Fibroblast of pulmonary artery (primary cell): ENCODE measurements at places on chromosomes 4 and X.

DNA sequence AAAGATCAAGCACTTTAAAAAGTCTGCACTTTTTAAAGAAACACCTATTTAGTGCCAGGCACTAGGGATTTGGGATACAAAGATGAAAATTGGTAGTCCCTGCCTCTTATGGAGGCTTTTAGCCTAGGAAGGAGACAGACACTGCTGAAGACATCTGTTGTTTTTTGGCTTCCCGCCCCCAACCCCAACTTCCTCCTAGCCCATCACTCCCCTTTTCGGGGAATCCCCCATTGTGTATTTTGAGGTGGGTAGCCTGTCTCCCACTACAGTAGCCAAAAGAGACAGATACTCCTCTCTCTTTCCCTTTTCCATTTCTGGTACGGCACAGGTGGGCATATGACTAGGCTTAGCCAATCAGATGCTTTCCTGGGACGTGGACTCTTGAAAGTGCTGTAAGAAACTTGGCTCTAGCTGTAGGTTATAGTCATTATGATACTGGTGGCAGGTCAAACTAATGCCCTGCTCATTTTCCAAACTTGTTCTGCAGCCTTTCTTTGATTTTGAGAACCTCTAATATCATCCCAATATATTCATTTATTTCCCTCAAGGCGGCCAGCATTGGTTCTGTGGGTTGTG is 194.6 kb upstream of the RBPJ start:
- no peak for DNase-seq

- no peak for DNase-seq
Observed at GRCh38 chr4:9704551-9705332, 76.7 kb upstream of the DRD5 start.

DNA sequence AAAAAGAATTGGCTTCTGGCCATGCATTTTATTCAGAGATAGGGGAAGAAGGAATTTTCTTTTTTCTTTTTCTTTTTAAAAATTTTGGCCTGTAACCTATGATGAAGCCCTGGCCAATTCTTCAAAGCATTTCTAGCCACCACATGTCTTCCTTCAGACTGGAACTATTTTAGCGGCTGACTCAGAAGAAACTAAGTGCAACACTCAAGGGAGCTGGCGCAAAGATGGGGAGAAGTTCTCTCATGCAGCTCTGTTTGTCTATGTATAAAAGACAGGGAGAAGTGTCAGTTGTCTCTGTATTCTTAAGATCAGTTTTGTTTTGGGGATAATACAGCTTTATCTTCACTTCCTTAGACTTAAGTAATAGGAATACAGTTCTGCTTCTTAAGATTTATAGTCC is 46.1 kb downstream of the MBNL3 start:
- DNase-seq = peak; percentile 14

DNA sequence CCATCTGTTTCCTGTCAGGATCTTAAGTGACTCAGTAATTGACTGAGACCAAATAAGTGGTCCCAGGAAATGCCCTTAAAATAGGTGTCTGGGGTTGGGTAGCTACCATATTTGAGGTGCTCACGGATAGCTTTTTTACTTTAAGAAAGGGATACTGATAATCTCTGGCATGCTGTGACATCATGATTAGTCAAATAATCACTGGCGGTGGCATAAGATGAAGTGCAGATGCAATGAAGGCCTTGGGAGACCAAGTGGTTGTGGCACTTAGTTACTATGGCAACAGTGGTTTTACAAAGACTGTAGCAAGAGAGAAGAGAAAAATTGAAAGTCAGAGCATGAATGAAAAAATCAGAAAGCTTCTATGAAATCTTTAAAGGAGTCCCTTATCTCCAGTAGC is 114.5 kb upstream of the SLIT2 start:
- peak; percentile 36 for DNase-seq

DNA sequence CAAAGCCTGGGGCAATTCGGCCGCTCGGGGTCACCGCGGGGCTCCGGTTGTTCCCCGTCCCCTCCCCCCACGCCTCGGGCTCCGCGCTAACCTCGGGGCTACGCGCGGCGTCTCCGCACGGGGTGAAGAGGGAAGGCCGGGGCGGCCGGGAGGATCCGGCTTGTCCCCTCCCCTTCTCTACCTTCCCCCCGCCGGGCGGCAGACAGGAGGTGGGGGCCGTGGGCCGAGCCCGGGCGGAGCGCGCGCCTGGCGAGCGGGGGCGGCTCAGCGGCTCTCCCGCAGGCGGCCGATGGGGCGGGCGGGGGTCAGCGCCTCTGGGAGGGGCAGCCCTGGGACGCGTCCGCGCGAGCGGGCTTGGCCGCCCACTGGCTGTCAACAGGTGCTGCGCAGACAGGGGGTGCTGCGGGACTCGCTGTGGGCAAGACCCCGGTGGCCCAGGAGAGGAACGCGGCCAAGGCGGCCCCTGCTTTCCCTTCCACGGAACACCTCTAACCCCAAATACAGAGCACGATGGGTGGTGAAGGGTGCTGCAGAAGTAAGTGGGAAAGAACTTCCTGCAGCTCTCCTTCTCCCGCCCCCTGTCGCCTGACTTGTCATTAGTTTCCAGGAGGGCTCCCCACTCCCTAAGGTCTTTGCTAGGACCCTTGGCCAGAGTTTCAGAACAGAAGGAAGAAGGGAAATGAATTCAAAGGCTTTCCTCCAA is at the start of gene PDGFC:
Gene PDGFC, minus strand, starts transcription at position 124 of the 703 bp plus-strand sequence. CDS start 896 bp downstream, outside the sequence.
- peak; percentile 66 for DNase-seq

GRCh38 chr4:80989921-80990544 is 40.5 kb upstream of the BMP3 start:
- DNase-seq = peak; percentile 80

- no peak for DNase-seq
Observed at GRCh38 chr4:178068136-178068535, 625.9 kb upstream of the AGA start.

DNA sequence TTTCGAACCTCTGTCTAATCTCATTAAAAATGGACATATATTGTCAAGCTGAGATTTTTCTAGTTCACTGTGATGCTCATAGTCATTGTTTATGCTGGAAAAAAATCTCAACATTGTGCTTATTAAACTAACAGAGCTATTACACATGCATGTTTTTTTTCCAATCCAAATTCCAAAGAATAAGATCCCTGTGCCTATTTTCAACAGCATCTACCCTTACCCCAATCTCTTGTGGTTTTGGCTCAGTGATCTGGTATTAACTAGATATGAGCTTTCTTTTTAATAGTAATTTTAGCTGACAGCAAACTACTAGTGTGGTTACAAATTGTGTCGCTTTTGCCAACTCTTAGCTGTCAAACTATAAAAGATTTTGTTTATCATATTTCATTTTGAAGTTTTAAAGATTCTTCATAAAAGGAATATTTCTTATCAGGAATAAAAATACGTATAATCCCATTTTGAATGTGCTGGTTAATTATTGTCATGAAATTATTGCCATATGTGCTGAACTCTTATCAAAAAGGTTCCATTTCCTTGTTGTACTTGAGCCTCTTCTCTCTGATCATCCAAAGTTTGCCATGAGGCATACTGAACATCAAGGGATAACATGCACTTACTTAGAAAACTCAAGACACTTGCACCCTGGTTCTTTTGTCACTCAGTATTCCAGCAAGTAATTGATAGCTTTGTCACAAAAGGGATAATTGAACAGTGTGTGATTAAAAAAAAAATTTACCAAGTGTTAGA is 241.2 kb downstream of the ARHGAP24 start:
- DNase-seq = no peak

DNA sequence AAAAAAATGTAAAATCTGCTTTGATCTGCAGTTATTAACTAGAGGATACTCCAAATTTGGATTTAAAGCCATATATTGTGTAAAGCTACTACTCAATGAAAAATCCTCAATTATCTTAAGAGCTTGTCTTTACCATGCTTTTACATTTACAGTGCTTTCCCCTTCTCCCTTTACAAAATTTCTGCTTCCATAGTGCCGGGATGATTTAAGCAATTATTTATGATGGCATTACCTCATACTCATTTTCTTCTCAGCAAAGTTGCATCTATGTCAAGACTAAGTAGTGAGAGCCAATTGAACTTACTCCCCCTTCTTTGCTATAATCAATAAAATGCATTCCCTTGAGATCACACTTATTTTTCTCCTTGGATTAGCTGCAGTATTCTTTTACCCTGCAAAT is 505.4 kb upstream of the AGA start:
- no peak for DNase-seq

- DNase-seq = no peak
Observed at GRCh38 chr4:138636781-138637180, 378.8 kb upstream of the NOCT start.

DNA sequence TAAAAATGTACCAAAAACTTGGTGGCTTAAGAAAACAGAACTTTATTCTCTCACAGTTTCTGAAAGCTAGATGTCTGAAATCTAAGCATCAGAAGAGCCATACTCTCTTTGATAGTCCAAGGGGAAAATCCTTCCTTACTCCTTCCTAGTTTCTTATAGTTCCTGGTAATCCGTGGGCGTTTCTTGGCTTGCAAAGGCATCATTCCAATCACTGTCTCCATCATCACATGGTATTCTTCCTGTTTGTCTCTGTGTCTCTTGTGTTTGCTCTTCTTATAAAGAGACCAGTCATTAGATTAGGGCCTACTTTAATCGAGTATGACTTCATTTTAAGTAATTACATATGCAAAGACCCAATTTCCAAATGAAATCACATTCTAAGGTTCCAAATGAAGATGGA is 118.9 kb upstream of the FSTL5 start:
- DNase-seq = no peak

- DNase-seq = peak; percentile 74
Observed at GRCh38 chr4:52659001-52659721, at the start of gene USP46. TSS of gene USP46 (minus strand) at chr4:52659301. CDS start at chr4:52659150, 151 bp downstream.

- DNase-seq = peak; percentile 28
Observed at GRCh38 chr4:931194-931959, 739 bp downstream of the GAK start.

GRCh38 chr4:36351082-36351666 is 69.8 kb downstream of the DTHD1 start:
- DNase-seq = peak; percentile 60

DNA sequence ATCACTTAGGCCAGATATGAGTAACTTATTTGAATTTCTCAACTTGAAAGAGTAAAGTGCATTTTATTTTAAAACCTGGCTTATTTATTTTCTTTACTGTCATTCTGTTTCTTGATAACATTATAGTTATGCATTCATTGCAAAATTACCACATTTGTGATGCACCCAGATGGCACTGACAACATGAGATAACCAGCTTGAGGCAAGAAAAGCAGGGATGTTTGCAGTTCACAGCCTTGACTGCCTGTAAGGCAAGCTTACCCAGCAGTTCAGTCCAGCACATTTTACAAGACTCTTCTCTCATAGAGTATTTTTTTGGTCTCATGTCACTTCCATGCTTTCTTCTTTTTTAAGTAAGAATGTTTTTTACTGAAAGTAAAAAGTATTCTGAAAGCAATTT is 25.3 kb upstream of the EPGN start:
- DNase-seq = no peak

GRCh38 chrX:40169193-40170101 is 71.7 kb upstream of the BCOR start:
- DNase-seq = peak; percentile 84

DNA sequence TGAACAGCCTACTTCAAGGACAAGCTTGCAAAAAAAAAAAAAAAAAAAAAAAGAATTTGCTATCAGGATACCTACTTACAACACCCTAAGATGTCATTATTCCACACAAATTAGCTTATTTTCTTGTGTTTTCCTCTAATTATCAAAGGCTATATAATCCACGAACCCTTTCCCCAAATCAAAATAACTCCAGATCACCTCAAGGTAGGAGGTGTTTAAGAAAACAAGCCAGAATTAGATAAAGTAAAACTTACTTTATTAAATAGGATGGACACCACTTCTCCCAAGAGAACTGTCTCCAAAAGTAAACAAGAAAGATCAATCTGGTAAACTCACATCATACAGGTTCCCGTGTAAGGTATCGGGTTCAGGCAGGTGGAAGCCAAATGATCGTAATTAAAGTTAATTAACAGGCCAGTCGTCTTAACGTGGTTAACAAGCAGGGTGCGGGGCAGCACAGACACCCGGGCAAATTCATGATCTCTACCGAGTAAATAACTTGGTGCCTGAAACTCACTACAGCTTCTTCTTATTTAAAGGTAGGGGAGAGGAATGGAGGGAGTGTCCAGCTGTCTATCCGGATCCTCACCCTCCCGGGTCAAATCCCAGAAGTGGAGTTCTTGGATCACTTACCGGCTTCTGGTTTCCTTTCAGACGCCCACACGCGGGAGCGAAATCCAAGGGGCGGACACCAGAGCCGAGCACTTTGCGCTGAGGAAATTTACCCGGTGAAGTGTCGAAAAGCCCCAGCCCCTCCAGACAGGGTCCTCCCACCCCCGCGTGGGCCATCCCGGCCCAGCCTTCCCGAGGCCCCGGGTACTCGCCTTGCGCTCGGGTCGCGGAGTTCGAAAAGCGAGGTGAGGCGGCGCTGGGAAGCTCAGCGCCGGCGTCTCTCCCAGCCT is 708 bp downstream of the ARAP2 start:
- DNase-seq = peak; percentile 22

- DNase-seq = peak; percentile 97
Observed at GRCh38 chr4:169225058-169225751, 45.6 kb downstream of the SH3RF1 start.

DNA sequence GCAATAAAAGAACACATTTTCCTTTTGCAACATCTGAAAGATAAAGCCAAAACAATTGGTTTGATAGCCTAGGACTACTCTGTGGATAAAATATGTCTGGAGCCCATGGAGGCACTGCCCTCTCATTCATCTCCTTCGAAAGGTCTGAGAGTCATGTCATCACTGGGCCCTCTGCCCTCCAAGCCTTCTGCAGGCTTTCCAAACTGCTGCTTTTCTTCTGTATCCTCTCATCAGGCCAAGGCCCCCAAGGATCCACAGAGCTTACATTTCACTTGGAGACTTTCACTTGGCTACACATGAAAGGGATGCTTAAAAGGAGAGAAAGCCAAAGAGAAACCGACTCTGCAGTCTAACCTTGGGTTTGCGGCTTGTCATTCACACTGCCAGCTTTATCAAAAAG is 109.9 kb downstream of the SH3RF1 start:
- DNase-seq = peak; percentile 37

- no peak for DNase-seq
Observed at GRCh38 chr4:165631912-165632311, 241.1 kb upstream of the TLL1 start.

DNA sequence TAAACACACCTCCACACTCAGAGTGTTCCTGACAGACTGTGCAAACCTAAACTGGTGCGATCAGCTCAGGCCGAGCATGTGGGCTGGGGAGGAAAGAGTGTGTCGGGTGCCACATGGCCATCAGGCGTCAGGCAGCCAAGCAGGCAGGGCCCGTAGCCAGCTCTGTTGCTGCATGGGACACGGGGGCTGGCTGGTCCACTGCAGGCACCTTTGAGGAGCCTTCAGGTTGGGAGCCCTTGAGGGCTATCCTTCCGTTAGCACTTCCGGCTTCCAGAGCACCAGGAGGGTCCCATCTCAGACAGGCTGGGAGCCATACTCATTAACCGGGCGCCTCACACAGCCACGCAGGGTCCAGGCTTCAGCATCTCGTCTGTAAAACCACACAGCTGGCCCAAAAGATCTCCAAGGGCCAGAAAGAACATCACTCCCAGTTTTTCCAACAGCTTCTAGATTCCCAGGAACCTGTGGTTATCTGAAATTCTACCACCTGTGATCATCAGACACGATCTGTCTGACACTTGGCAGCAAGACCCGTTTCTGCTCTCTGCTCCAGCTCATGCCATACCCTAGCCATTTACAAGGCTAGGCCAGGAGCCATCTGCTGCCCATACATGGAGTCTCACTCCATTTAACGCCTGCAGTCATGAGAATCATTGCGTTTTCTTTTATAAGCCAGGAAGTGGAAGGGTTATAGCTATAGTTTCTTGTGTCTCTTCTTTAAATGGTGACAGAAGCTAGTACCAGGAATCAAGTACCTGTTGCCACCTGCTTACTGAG is 87.5 kb downstream of the NSUN7 start:
- DNase-seq = no peak
